ENCODE measurements at places on chromosomes 13 and 19.

DNA sequence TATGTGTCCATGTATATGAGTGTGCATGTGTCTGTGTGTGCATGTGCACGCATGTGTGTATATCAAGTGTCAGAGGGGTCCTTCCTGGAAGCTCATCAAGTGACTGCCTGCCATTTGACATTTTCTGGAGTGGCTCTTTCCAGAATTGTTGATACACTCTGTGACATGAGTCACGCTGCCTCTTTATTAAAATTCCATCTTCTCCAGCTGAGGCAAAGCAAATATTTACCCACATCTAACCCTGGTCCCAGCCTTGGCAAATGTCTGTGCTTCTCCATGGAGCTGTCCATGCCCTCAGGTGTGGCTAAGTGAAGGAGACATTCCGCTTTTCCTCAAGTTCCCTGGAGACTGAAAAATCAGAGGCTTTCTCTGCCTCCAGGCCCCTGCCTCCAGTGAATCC is 88.2 kb upstream of the MBNL2 start:
- DNase-seq: no peak

- no peak for DNase-seq
These were observed 108.3 kb downstream of the SLITRK5 start for GRCh38 chr13:87779426-87779825.

DNA sequence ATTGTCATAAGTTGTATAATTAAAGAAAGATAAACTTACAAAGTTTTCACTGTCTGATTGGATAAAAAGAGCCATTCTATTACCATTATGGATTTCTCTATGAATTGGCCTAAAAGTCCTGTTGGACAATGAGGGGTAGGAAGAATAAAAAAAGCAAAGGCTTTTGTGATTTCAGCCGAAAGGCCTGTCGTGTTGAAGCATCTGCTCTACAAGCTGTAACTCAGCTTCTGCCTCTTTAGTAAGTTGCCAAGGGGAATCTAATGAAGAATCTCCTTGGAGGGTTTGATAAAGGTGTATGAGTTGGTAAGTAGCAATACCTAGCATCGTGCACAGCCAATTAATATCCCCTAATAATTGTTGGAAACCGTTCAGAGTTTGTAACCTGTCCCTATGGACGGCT is 25.2 kb upstream of the ERVV-1 start:
- no peak for DNase-seq

DNA sequence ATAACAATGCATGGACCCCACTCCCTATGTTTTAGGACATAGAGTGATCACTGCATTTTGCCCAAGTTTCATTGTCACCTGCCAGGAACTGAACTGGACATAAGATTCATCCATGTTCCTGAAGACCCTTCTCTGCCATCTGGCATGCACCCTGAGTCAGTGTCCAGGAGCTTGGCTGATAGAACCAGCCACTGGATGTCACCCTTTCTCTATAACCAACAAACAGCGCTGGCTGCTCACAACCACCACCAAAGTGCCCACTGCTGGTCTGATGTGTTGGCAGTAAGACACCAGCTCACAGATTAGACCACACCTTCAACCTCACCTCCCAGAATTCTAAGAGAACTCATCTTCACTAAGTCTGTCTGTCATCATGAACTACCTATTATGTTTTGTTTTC is 333.4 kb downstream of the ITGBL1 start:
- DNase-seq: peak; percentile 70

DNA sequence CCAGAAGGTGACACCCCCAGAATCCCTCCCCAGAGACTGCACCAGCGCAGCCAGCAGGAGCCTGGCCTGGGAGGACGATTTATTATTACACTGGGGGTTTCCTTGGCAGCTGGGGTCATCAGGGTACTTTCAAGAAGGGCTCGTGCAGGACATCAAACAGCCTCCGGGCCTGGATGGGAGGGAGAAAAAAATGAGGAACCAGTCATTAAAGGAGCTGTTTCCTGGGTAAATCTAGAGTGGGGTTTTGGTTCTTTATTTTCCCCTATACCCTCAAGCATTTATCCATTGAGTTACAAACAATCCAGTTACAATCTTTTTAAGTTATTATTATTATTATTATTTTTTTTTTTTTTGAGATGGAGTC is 3.1 kb downstream of the POLR1G start:
- no peak for DNase-seq

GRCh38 chr13:24270639-24271141 is 38.7 kb upstream of the C1QTNF9 start:
- DNase-seq: no peak
